ENCODE measurements at places on chromosomes 1 and 21.
A peak's percentile ranks its signal among the peaks of the same experiment; 100 is the strongest.

DNA sequence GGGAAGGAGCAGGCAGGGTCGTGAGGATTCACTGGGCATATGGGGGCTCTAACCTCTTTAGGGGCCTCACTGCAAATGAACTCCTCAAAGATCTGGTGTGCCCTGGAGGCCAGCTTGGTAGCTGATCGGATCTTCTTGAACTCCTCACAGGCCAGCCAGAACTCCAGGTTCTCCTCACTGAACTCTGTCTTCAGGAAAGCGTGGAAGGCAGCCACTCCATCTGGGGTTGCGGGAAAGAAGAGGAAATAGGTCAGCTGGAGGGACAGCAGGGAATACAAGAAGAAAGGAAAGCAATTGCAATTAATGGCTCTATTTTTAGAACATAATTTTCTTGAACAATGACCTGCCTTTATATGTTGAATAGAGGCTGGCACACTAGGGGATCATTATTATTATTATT, 2.3 kb downstream of the RGS16 start:
- DNase-seq, result no peak

DNA sequence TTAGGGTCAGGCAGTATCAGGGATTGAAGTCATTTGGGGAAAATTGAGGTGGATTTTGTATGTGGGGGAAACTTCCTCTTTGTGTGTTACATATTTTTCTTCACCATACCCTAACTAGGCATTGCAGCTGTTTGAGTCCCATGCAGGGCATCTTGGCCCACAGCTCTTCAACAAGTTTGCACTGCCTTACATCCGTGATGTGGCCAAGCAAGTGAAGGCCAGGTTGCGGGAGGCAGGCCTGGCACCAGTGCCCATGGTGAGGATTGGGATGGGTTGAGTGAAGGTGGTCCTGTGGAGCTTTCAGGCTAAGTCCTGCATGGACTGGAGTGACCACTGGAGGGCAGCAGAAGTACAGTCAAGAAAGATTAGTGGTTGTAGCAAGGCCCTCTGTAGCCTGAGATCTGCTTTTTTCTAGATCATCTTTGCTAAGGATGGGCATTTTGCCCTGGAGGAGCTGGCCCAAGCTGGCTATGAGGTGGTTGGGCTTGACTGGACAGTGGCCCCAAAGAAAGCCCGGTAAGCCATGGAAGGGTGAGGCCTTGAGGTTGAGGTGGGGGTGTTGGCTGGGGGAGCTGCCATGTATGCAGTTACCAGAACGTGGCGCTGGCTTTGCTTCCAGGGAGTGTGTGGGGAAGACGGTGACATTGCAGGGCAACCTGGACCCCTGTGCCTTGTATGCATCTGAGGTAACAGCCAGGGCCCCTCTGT, 2.4 kb downstream of the UROD start:
- peak; percentile 63 for DNase-seq

GRCh38 chr1:31417148-31417547, 4.1 kb downstream of the SERINC2 start:
- no peak for DNase-seq

GRCh38 chr1:191043066-191043465, 565.4 kb upstream of the BRINP3 start:
- no peak for DNase-seq

DNA sequence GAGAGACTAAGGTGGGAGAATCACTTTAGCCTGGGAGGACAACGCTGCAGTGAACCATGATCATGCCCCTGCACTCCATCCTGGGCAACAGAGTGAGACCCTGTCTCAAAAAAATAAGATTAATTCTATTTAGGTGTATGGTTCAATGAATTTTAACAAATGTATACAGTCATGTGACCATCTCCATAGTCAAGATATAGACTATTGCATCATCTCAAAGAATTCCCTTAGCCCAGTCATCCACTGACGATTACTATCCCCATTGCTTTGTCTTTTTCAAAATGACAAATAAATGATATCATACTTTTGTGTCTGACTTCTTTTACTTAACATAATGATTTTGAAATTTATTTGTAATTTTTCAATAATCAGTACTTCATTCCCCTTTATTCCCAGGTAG, 260.0 kb downstream of the LRRC7 start:
- DNase-seq, result no peak

DNA sequence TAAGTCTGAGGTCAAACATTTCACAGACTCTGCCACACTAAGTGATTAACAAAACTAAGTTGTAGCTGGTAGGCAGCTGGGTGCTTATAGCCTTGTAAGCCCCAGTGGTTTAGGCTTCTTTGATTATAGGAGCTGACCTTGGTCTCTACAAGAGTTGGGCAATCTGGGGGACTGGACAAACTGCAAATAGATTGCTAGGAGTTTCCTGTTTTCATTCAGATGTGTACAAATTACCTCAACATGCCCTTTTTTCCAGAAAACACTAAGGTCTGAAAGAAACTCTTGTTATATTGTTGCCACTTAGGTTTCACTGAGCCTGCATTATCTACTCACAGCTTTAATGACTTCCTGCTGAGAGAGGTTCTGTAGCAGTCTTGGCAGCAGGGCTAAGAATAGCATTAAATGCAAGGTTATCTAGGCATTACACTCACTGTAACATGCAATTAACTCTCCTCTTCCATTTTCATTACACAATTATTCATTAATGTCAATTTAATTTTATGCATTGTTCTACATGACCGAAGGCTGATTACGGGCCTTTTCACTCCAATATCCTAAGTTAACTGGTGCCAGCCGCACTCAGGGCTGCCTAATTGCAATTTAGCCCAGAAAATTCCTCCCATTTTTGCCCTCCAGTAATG, 314.0 kb downstream of the LMO4 start:
- no peak for DNase-seq

GRCh38 chr21:45295576-45296365, 8.1 kb upstream of the POFUT2 start:
- DNase-seq, result no peak

GRCh38 chr1:154968731-154969130, 1.8 kb downstream of the SHC1 start:
- no peak for DNase-seq

- DNase-seq, result no peak
Observed at GRCh38 chr1:48026275-48026674, 29.1 kb upstream of the TRABD2B start.

DNA sequence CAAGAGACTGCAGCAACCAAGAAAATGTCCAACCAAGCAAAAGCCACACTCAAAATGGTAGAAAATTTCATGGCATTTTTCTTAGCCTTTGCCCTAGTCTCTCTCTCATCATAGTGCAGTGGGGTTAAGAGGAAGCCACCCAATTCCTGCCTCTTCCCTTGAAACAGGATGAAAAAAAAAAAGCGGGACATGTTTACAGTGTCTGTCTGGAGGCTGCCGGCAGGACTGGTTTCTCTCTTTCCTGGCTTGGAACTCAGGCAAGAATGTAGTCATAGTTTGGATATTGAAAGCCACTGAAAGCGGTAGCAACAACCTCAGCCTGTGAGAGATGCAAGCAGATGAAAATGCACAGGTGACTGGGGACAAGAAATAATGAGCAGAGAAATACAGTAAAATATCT, 13.3 kb upstream of the TNFSF18 start:
- DNase-seq, result no peak

GRCh38 chr1:940107-941014, 16.6 kb downstream of the SAMD11 start:
- DNase-seq, result no peak

- no peak for DNase-seq
Observed at GRCh38 chr1:119006406-119007279, 18.5 kb upstream of the TBX15 start.

DNA sequence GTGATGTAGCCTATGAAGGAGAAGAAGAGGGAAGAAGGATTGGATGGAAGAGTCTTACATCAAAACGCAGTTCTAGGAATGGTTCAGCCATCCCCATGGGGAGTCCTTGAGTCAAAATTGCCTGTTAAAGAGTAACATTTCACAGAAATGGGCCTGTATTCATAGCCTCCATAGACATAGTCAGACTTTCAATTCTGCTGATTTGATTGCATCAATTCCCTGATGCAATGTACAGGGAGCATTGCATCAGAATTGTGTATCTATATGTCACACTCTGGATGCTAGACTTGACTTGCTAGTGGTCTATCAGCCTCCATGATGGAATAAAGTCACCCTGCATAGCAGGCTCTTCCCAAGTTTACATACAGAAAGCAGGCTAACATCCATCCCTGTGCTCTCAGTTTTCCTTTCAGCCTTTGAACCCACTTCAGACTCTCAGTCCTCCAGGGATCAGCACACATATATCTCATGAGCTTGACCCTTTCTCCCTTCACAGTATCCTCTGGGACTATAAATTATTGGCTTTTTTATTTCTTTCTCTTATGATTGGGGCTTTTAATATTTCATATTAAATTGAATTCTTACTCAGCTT, 1111.7 kb upstream of the B3GALT2 start:
- no peak for DNase-seq

DNA sequence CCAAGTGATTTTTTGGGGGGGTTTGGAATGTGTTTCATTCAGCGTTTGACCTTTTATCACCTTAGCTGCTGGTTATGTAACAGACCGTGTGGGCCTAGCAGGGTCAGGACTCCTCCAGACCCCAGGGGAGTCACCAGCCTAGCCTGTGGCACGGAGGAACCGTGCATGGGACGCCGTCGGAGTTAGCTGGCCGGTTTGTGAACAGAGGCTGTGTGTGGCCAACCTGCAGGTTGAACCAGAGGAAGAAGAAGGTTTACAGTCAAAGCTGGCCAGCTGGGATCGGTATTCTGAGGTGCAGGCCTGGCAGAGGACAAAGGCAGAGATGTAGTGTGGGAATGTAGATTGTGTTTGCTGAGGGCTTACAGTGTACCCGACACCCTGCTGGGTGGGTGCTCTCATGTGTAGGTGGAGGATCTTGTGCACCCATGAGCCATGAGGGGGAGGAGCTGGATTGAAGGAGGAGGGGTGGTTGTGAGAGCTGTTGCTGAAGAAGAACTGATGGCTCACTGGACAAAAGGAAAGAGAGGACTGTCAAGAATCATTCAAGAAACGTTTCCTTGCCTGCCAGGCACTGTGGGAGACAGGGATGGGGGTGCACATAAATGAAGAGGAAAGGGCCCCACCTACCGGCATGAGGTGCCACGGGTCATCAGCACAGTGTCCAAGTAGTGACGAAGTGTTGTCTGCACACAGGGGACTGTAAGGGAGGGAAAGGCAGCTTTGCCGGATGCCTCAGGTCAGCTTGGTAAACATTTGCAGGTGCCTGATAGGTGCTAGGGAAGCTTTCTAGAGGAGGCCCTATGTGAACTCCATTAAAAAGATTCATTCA, 40.0 kb upstream of the PWP2 start:
- DNase-seq, result no peak

DNA sequence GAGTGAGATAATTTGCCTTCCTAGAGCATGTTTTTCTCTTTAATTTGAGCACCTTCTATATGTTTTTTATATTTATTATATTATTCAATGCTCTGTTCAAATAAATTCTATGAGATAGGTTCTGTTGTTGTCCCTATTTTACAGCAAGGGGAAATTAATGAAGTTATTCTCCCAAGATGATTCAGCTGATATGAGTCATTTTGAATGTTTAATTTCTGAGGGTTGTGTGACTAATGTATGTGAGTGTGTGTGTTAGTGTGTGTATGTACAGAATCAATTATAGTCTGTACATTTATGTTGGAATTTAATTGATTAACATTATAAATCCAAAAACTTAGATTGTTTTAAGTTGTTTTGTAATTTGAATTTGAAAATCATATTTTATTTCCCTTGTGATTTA, 1536.7 kb upstream of the B3GALT2 start:
- DNase-seq, result no peak

- DNase-seq, result peak; percentile 44
Observed at GRCh38 chr1:93680420-93681100, 1.1 kb downstream of the BCAR3 start.
